ENCODE measurements at places on chromosomes 6 and 20.

DNA sequence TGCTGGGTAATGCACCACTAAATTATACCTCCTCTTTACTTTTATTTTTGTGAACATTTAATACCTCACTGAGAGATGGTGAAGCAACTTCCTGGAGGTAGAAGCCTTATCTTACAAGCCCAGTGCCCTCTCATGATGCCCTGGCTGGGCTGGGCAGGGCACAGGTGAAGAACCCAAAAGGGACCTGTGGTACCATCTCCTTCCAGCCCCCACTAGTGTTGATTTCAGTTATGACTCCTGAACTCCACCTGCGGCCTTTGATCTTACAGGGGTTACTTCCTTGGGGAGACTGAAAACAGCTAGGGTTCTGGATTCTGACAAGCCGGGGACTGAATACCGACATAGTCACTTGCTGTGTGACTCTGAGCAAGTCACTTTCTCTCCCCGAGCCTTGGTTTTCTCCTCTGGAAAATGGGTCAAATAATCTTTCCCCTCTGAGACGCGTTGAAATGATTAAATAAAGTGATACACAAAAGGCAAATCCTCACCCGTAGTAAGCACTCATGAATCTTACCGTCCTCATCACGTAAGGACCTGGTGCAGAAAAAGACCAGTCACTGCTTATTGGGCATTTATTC, 1.2 kb downstream of the SLC13A3 start:
- DNase-seq = no peak

- DNase-seq = no peak
Observed at GRCh38 chr6:8030920-8031319, 33.3 kb downstream of the BLOC1S5 start.

DNA sequence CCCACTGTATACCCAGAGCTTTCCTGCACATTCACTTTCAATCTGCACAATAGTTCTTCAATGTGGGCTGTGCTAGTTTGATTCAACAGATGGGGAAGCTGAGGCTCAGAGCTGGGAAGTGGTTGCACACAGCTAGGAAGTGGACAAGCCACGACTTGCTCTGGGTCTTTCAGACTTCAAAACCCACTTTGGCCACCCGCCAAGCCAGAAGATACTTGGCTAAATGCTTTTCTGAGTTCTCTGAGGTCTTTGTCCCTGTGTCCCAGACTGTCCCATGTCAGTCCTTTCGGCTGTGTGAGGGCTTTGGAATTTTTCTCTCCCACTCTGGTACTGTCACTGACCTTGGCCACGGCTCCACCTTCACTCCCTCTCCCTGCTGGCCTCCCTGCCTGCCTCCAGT, 10.6 kb downstream of the PDYN start:
- DNase-seq = no peak

- no peak for DNase-seq
Observed at GRCh38 chr20:10282979-10283456, 64.4 kb downstream of the SNAP25 start.

- DNase-seq = no peak
Observed at GRCh38 chr20:13515796-13516558, 122.8 kb downstream of the TASP1 start.

- peak; percentile 30 for DNase-seq
Observed at GRCh38 chr20:9510911-9511310, 3.5 kb upstream of the LAMP5 start.

DNA sequence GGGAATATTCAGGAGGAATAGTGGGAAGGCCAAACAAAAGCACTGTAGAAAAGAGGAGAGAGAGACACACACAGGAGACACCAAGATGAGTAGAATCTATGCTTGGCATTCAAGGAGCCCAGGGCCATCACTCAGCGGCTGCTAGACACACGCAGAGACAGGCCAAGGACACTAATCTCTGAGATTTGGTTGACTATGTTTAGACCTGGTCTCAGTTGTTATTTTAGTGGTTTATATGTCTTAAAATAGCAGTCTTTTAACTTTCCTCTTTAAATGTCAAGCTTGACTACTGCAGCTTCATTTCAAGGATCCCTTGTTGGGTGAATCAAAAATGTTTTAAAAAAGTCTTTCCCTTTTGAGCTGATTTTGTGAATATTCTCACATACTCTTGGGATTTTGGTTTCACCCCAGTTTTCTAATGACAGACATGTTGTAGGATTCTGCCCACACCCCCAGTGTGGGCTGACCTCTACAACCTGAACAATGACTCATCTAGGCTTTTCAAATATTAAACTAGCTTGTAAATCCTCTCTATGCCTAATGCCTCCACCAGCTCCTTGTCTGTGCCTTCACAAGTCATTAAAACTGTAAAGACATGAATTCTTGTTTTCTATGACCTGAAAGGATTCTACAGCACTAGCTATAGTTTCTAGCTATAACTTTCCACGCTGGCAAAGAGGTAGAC, 142.7 kb upstream of the EXOC2 start:
- no peak for DNase-seq

- DNase-seq = no peak
Observed at GRCh38 chr6:112298021-112298745, 43.8 kb upstream of the LAMA4 start.

GRCh38 chr6:14452567-14453527, 335.3 kb downstream of the CD83 start:
- no peak for DNase-seq

- no peak for DNase-seq
Observed at GRCh38 chr20:47535994-47536393, 34.3 kb downstream of the NCOA3 start.

- no peak for DNase-seq
Observed at GRCh38 chr6:151284012-151284411, 44.2 kb downstream of the AKAP12 start.

GRCh38 chr6:129623008-129623732, 86.8 kb downstream of the ARHGAP18 start:
- DNase-seq = no peak

DNA sequence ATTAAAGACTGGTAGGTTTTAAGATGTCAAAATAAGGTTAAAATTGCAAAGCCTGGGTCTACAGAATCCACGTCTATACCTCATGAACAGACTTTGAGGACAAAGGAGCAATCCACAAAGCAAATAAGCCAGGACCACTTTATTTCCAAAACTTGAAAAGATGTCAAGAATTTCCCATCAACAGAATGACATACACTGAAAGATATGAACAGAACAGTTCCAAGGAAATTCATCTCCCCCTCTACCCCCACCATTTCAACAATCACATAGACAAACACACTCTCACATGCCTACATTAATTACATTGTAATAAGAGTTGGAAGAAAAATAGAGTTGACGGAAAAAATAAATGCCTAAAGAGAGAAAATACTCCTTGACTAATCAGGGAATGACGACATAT, 45.2 kb upstream of the NHSL1 start:
- no peak for DNase-seq

DNA sequence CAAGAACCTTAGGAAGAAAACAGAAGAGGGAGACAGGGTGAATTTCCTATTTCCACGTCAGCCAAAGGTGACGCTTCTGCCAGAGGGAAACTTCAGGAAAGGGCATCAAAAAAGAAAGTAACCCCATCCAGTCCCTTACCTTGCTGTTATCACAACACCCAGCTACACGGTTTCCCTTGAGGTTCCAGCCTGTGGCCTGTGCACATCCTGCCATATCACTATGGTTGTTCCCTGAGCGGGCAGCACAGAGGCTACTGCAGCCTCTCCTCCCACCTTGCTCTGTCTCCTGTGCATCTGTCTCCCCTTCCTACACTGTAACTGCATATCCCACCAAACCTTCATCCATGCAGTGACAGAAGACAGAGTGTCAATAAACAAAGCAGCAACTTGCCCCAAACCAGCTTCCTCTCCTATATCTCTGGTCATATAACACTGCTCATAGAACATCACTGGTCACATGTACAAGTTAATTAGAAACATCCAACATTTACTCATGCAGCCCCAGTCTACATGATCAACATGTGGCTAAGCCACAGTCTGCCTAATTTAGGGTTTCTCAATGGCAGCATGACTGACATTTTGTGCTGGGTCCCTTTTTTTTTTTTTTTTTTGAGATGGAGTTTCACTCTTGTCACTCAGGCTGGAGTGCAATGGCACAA, 54.7 kb downstream of the GFOD1 start:
- peak; percentile 25 for DNase-seq

GRCh38 chr6:157464653-157465535, 83.9 kb downstream of the ZDHHC14 start:
- no peak for DNase-seq

- DNase-seq = no peak
Observed at GRCh38 chr20:46630306-46630705, 21.0 kb downstream of the SLC13A3 start.

DNA sequence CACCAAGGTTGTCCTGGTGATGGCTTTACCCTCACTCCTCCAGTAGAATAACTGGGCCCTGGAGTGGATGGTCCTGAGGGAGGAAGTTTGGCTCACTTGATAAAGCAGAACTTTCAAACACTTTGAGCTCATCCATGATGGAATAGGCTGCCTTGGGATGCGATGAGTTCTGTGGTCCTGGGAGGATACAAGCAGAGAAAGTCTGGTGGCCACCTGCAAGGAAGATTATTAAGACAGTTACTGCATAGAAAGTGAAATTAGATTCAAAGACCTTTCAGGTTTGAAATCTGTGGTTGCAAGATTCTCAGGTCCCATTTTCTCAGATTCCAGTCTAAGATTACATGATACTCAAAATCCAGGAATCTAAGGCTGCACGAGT, 19.9 kb upstream of the CCN5 start:
- DNase-seq = no peak

GRCh38 chr6:16240589-16241320, 2.4 kb downstream of the GMPR start:
- no peak for DNase-seq

- DNase-seq = no peak
Observed at GRCh38 chr20:3334156-3334943, 73.1 kb downstream of the DNAAF9 start.

- no peak for DNase-seq
Observed at GRCh38 chr6:81606965-81607381, 145.5 kb downstream of the TENT5A start.

- no peak for DNase-seq
Observed at GRCh38 chr20:51653226-51653625, 110.7 kb upstream of the NFATC2 start.

DNA sequence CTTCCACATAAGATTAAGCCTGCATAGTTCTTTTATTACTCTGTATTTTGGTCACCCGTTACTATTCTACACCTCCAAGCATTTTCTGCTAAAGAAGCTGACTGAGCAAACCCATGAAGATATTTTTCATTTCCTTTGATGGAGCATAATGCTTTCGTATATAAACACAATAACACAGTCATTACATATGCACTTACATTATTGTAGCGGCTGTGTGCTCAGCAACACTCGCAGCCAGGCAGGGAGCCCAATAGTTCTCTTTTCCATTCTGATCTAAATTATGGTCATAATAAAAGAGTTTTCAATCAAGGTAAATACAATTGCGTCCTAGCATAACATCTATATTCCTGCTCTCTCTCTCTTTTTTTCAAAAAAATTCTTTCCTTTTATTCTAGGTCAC, 69.6 kb upstream of the TFB1M start:
- no peak for DNase-seq

DNA sequence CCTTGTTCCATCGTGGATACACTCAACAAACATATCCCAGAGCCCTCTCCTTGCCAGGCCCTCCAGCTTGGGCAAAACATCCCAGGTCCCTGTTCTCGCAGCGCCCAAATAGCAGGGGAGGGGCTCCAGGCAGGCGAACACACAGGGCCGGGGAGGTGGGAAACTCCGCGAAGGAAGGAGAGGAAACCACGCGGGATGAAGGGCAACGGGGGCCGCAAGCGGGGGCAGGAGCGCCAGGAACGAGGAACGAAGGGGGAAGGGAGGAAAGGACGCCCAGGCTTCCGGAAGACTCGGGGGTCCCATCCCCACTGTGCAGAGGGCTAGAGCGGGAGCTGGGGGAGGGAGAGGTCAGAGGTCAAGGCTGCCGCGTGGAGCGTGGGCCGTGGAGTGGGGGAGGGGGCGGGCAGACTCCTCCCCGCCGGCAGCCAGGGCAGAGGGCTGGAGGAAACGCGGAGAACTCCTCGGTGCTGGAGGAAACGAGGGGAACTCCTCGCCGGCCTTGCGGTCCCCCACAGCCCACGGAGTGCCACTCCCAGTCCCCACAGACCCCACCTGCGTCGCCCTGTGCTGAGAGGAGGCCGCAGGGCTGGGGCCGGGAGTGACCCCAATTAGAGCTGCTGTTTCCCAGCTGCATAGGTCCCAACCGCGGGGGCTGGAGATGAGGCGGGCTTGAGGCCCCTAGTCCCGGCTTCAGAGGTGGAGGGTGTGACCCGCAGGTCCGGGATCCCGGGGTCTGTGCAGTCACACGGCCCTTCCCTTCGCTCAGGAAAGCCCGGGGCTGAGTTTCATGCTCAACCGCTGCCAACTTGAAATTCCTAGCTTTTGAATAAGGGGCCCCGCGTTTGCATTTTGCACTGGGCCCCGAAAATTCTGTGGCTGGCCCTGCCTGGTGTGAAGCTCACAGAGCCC, 1.2 kb upstream of the RBM38 start:
- DNase-seq = peak; percentile 60

- DNase-seq = no peak
Observed at GRCh38 chr20:853406-853996, 20.0 kb downstream of the FAM110A start.

DNA sequence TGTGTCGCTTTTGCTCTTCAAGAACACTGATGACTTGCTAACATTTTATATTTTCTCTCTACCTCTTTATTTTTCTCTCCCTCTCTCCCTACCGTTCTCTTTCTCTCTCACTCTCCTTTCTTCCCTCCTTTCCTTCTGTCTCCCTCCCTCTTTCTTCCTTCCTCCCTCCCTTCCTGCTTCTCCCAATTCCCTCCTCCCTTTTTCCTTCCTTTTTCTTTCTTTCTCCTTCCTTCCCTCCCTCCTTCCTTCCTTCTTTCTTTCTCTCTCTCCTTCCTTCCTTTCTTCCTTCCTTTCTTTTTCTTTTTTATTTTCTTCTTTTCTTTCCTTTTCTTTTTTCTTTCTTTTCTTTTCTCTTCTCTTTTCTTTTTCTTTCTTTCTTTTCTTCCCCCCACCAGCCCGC, 1066.1 kb downstream of the KIF16B start:
- no peak for DNase-seq

- no peak for DNase-seq
Observed at GRCh38 chr6:56377295-56377694, 129.9 kb upstream of the COL21A1 start.

- DNase-seq = no peak
Observed at GRCh38 chr6:16704401-16705045, 56.7 kb downstream of the ATXN1 start.

GRCh38 chr6:165245701-165246100, 63.7 kb downstream of the C6orf118 start:
- DNase-seq = no peak

- no peak for DNase-seq
Observed at GRCh38 chr6:151695156-151695555, 112.3 kb upstream of the ESR1 start.

- DNase-seq = no peak
Observed at GRCh38 chr6:56579155-56579851, 63.4 kb downstream of the DST start.

DNA sequence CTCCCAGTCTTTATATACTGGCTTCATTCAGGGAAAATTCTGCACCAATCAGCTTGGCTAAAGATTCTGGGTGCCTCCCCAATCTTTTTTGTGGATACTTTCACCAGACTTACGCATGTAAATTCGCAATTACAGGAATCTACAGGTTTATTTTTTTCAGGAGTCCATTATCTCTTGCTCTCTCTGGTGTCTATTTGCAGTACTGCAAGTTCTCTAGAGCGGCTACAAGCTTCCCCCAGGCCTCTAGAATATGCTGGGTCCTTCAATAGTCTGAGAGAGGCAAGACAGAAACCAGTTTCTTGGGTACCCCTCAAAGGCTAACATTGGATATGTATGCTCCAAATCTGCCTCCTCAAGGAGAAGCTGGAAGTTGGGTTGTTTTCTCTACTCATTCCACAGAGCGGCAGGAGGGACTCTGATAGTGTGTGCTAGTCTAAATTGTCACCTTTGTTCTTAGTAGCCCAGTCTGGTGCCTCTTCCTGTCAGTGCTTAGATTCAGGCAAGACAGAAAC, 58.5 kb downstream of the SUN5 start:
- peak; percentile 57 for DNase-seq

Data from NAMALWA (cell line).